ENCODE measurements at places on chromosomes 1 and 21.

DNA sequence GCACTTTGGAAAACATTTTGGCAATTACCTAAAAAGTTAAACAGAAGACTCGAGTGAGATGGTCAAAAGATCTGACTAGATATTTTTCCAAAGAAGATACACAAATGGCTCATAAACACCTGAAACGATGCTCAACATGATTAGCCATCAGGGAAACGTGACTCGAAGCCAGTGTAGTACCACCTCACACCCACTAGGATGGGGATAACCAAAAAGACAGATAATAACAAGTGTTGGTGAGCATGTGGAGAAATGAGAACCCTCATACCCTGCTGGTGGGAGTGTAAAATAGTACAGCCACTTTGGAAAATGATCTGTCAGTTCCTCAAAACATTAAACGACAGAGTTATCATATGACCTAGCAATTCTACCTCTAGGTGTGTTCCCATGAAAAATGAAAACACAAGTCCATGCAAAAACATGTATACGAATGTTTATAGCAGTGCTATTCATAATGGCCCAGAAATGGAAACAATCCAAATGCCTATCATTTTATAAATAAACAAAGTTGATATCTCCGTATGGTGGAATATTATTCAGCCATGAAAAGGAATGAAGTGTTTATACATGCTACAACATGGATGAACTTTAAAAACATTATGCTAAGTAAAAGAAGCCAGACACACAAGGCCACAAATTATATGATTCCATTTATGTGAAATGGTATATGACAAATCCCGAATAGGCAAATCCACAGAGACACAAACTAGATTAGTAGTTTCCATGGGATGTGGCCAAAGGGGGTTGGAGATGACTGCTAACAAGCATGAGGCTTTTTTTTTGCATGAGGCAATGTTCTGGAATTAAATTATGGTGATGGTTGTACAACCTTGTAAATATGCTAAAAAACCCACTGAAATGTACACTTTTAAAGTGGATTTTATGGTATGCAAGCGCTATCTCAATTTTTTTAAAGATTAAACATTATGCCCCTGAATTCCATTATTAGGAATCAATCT lies 625.3 kb downstream of the KIF26B start:
- DNase-seq: no peak

DNA sequence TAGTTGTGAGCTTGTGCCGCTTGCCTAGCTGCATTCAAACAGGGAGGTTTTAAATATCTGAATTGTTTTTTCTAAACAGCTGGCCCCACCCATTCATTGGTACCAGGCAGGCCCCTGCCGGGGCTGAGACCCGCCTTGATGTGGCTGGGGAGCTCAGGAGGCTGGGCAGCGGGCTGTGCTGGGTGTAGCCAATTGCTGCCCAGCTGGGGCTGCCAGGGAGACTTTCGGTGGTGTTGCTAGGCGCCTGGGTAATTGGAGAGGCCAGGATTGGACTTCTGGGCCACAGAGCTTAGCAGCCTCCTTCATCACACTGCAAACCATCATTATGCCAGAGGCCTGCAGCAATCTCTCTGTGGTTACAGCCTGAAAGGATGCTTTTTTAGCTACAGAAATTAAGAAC lies 12.2 kb downstream of the RHBDL2 start:
- no peak for DNase-seq

- no peak for DNase-seq
Observed at GRCh38 chr1:183966487-183966886, 71.0 kb downstream of the COLGALT2 start.

DNA sequence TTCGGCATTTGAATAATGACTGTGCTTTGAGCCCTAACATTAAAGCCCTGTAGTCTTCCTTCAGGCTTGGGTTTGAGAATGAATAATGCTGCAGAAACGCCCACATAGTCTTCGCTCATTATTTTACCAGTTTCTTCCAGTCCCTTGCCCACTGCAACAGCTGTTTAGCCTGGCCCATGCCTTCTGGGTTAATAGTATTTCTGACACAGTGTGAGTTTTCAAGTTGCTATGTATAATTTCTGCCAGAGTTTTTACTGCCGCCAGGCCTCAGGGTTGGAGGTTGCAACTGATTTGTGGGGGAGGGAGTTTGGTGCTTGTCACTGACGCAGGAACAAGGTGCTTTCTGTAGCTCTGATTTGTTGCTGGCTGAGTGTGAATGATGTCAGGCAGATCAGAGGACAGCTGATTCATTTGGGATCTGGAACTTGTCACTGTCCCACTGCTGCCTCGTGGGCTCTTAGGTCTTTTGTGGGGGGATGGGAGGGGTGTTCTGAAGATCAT lies 109.8 kb downstream of the MAST2 start:
- DNase-seq: no peak

DNA sequence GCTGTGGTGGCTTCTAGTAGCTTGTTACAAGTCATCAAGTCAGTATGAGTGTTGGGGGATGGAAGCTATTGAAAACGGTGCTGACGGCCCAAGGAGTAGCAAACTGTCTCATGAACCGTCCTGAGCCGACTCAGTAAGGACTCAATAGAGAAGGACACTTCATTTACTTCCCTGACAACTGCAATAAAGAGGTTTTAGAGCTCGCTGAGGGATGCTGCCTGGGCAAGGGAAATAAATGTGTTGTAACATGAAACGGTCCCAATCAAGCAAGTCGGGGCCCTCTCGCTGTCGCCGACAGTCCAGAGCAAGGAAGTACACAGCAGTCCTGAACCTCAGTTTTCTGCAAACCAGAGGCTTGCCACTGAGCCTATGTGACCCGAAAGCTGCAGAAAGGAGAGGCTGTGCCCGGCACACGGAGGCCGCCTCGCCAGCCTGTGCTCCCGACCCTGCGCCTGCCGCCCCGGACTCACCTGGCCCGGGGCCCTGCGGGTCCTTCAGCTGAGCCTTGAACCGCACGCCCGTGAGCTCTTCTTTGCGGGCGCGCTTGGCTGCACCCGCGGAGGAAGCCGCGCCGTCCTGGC lies 423 bp downstream of the URB1 start:
- no peak for DNase-seq

- no peak for DNase-seq
Observed at GRCh38 chr1:14300991-14301703, 297.3 kb upstream of the KAZN start.

DNA sequence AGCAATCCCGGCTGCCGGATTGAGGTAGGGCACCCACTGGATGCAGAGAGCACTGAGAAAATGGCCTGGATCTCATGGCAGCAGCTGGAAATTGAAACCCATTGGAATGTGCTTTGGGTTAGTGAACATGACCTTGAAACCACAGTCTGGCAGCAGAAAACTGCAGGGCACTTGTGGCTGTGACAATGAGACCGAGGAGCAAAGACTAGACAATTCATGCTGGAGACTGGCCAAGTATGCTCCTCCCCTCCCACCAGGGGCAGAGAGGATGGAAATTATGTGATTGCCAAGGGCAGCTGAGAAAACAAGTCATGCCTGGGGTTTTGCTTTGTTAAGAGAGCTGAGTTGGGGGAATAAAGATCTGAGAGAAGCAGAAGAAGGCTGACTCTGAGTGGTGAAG lies 60.7 kb downstream of the ZNF697 start:
- no peak for DNase-seq

GRCh38 chr1:172292840-172293239 lies 127.6 kb upstream of the C1orf105 start:
- no peak for DNase-seq

- peak; percentile 28 for DNase-seq
Observed at GRCh38 chr1:145891587-145892485, 6.2 kb upstream of the ANKRD35 start.

- DNase-seq: no peak
Observed at GRCh38 chr1:204711947-204712701, 26.6 kb upstream of the LRRN2 start.

GRCh38 chr1:160375788-160376524 lies 9.1 kb downstream of the NHLH1 start:
- no peak for DNase-seq

DNA sequence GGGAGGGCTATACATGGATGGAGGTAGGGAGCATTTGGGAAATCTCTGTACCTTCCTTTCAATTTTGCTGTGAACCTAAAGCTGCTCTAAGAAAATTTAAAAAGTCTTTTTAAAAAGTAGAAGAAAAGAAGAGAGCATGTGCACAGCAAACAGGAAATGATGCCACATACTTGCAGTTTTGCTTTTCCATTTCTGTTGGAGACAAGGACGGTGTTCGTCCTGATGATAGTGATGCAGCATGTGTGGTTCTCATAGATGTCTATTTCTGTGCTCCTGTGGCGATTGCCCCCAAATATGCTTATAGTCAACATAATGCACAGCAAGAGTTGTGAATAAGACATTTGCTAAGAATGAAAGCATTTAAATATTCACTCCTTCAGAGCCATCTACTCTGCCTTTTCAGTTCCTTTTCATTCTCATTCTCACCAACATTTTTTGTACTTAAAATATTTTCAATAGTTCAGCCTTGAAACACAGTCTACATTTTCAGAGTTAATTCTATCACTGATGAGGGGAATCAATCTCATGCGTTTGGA lies 66.6 kb downstream of the LRRC8C start:
- DNase-seq: no peak

GRCh38 chr1:112146201-112146715 lies 156.8 kb upstream of the KCND3 start:
- no peak for DNase-seq

- no peak for DNase-seq
Observed at GRCh38 chr1:91349524-91349923, 55.1 kb downstream of the HFM1 start.

GRCh38 chr1:40612345-40612831 lies 53.1 kb downstream of the RIMS3 start:
- peak; percentile 34 for DNase-seq

DNA sequence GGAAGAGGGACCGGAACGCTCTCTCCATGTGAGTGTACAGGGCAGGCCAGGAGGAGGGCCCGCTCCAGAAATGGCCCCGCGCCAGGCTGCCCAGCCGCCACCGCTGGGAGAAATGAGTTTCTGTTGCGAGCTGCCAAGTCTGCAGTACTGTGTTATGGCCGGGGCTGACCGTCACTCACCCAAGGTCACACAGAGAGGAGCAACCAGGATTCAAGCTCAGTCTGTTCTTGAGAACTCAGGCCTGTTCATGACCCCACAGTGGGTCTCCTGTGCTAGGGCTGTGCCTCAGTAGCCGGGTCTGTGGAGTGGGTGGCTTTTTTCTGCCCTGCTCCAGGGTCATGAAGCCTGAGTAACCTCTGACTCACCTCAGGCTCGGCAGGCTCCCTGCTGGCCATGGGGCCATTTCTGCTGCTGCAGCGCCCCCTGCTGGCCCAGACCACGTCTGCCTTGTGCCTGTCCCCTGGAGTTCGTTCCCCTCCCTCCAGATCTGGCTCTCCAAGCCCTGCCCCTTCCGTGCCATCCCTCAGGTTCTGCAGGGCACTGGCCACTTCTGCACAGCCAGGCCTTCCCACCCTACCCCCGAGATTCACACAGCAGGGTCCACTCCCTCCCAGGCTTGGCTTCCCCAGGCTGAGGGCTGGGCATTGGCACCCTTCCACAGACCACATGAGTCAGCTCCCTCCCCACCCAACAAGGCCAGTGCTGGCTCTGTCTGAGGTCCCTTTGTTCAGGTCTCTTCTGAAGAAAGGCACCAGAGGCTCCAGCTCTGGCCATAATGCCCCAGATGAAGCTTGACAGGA lies 51.8 kb downstream of the EDN2 start:
- DNase-seq: peak; percentile 57

- DNase-seq: no peak
Observed at GRCh38 chr1:177913762-177914540, 55.9 kb downstream of the SEC16B start.

GRCh38 chr1:162946701-162947100 lies 85.7 kb upstream of the CCDC190 start:
- no peak for DNase-seq

GRCh38 chr1:6911974-6912373 lies 126.7 kb downstream of the CAMTA1 start:
- DNase-seq: no peak

DNA sequence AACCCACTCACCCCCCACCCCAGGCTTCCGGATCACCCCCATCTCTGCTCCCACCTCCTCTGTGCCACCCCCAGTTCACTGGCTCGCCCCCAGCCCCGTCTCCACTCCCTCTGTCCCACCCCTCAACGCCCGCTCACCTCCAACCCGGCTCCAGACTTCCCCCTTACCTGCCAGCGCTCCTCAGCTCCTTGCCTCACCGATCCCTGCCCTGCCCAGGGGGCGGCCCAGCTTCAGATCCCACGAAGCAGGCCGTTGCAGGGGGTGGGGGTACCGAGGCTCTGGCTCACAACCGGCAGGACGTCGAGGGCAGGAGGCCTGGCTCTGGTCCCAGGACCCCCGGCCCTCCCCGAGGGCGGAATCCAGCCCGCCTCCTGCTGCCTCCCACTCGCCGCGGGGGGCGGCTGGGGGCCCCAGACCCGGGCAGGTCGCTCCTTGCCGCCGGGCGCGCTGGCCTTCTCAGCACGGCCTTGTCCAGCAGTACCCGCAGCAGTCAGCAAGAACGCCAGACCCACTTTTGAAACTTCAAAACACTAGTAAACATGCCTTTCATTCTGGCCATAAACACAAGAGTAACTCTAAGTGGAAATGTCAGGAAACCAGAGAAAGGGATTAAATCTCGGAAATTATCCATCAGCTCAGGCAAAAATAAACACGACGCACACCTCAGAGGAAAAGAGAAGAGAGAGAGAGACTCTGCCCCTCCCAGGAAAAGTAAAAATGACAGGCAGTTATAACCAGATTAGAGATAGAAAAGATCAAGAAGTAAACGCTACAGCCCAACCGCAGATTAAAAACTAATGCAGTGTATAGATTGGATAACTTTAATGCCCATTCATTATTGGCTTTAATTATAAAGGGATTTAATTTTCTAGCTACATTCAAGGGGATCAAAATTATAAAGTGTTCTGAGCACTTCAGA lies 1.0 kb upstream of the FAM89A start:
- no peak for DNase-seq

Data from stimulated activated CD4-positive, alpha-beta T cell treated with anti-CD3 and anti-CD28 coated beads, Interleukin-1b, Interleukin-23, amount 100 ng/mL, for 1 hour (primary cell).